NCI-H226 (cell line): ENCODE measurements at places on chromosomes 1 and 21.

- no peak for DNase-seq
These were observed 44.2 kb upstream of the LAPTM5 start for GRCh38 chr1:30801771-30802198.

DNA sequence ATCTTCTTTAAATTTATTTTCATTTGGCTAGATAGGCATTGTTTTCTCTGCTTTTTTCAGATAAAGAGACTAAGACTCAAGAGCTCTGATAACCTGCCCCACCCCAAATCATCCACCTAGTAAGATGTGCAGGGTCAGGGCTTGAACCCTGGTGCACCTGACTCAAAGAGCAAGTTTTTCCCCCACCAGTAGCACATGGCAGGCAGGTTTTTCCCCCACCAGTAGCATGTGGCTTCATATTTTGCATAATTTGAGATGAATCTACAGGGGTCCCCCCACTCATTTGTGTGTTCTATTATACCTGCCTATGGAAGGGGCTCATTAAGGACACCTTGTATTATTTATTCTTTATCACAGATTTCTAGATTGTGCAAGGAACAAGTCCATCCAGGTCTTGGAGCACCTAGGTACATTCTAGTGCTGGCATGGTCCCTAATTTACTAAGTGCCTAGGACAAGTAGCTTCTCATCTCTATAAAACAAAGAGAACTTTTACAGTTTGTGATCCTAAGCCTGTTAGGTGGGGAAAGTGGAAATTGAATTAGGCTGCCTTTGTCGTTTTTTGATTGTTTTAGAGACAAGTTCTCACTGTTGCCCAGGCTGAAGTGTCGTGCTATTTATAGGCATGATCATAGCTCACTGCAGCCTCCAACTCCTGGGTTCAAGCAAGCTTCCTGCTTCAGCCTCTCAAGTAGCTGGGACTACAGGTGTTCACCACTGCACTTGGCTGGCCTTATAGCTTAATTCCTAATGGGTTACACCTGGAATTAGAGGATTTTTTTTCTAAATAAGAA lies 13.2 kb upstream of the CTSE start:
- DNase-seq, result no peak

- DNase-seq, result no peak
These were observed 440.8 kb downstream of the NPHP4 start for GRCh38 chr1:5551274-5551975.

DNA sequence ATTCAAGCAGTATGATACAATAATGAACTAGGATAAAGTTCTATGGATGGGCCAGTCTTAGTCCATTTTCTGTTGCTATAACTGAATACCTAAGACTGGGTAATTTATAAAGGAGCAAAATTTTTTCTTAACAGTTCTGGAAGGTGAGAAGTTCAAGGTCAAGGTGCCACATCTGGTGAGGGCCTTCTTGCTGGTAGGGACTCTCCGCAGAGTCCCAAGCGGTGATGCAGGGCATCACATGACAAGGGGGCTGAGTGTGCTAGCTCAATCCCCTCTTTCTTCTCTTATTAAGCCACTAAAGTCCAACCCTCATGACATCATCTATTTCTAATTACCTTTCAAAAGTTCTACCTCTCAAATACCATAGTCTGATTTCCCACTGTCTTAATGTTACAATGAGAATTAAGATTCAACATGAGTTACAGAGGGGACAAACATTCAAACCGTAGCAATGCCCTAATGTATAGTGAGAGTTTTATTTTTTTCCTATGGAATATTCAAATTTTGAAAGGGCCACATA lies 92.2 kb upstream of the QSOX1 start:
- DNase-seq, result no peak

GRCh38 chr21:36579898-36580297 lies 100.0 kb upstream of the CLDN14 start:
- DNase-seq, result peak; percentile 55

GRCh38 chr21:40990366-40990765 lies 143.4 kb upstream of the DSCAM start:
- DNase-seq, result no peak

GRCh38 chr21:27306791-27307775 lies 340.2 kb upstream of the ADAMTS5 start:
- DNase-seq, result no peak

DNA sequence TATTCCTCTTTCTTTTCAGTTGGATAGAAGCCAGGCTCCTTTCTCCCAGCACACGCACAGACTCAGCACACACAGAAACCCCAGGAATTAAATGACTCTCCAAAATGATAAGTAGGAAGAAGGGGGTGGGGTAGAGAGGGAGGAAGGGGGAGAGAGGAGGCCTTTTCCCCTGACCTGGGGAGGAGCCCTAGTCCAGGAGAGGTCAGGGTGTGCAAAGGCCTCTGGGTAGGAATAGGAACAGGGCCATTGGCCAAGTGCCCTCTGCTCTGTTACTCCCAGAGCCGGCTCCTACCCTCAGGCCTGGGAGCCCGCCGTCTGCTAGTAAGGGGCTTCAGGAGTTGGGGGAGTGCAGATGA lies 35.6 kb upstream of the PUM1 start:
- peak; percentile 65 for DNase-seq

- DNase-seq, result no peak
These were observed 138.2 kb downstream of the NFIA start for GRCh38 chr1:61220536-61220935.

- DNase-seq, result no peak
These were observed 688.9 kb downstream of the USP25 start for GRCh38 chr21:16418642-16419041.

DNA sequence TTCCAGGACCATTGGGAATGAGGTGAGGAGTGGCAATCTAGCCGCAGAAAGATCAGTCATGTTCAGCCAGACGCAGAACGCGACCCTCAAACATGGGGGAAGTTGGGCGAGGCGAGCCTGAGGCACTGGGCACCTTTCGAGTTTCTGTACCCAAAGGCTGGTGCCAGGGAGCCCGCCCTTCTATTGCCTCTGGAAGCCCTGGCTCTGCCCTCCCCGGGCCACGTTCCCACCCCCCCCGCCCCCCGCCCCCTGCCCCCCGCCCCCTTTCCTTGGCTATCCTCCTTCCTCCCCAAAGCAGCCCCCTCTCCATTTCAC lies 2.2 kb upstream of the ZBTB7B start:
- no peak for DNase-seq

GRCh38 chr1:230071316-230071715 lies 4.3 kb downstream of the GALNT2 start:
- DNase-seq, result no peak

DNA sequence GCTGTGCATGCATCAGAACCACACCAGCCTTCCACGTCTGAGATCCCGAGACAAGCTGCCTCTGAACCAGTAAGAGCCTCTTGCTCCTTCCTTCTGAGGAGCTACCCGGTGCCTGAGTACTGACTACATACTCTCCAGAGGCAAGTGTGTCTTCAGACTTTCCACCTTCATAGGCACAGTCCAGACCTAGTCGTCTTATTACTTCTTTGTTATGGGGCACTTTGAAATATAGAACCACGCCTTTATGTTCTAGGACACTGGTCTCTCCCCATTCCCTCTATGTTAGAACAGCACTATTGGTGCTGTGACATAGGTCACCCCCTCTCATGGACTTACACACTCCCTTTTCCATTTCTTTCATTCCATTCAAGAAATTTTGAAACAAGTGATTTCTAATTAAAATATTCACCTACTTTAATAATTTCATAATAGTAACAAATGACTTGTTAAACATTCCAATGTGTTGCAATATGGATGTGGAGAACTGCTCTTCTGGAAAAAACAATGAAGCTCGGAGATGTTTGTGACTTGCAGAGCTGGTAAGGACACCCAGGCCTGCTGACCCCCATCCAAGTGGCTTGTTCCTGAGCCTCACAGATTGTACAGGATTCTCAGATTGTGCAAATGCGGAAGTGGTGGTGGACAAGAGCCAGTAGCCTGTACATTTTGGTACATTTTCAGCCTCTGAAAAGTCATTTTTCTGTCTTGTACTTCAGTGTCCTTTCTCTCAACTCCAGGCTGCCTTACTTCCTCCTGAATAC lies 76.1 kb upstream of the SIPA1L2 start:
- no peak for DNase-seq

DNA sequence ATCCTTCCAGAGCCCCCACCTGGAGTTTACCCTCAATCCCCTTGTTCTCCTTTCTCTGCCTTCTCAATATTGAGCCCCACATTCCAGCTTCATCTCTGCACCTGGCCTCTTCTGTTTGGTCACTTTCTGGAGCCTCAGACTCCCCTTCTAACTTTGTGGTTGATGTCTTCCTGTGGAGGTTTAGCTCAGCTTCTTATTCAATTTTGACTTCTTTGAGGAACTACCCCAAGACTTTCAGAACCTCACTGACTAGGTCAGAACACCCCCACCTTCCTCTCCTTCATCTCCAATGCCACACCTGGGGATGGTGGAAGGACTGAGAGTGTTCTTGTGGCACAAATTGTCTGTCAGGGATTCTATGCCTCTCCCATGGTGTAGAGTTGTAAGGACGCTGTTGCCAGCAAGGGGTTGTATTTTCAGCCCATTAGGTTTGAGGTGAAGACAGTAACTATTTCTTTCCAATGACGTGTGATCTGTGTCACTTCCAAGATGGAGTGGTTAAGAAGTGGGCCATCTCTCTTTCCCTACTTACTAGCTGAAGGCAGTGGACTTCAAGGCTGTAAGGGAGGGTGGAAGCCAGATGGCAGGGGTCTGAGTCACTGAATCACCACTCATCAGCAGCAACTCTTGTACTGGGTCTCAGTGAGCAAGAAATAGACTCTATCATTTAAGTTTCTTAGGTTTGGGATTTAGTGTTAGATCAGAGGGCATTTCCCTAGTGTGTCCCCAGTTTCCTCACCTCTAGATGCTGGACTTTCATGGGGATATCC lies 80.6 kb downstream of the PAPPA2 start:
- no peak for DNase-seq

DNA sequence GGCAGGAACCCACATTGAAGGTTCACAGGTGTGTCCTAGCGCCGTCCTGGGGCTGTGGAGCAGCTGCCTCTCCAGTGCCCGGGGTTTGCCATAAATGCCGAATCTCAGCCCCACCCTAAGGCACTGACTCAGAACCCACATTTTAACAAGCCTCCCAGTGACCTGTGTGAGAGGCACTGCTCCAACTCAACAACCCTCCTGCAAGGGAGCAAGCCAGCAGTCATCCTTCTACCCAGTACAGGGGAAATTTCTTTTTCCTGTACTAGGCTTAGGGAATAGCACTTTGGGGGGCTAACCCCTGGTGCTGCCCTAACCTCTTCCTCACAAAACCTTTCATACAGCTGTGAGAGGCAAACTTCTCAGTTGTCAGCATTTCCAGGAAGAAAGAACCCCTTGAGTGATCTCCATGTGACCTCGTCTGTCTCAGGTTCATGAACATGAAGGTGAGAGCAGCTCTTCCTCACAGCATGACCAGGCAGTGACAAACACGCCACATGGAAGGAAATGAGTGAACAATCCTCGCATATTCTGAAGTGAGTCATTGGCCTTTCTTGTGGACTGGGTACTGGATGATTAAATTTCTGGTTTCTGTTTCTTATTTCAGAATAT lies 11.4 kb upstream of the BCAR3 start:
- peak; percentile 92 for DNase-seq

DNA sequence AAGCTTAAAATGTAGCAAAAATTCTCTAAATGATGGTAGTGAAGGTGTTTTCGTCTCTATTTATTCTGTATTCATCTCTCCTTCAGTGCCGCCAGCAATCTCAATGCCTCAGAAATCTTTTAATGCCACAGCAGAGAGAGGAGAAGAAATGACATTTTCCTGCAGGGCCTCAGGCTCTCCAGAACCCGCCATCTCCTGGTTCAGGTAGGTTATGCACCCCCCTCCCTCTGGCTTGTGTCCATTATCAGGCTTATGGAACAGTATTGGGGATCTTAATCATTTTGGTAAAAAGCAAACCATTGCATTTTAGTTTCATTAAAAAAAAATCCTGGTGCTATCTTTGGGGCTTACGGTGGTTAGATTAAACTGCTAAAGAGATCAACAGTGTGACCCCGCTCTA lies 326.1 kb downstream of the NCAM2 start:
- DNase-seq, result no peak

GRCh38 chr1:97905141-97905940 lies 15.5 kb downstream of the DPYD start:
- no peak for DNase-seq

- DNase-seq, result no peak
These were observed 24.2 kb downstream of the CCDC185 start for GRCh38 chr1:223417444-223417843.

GRCh38 chr1:67608661-67609576 lies 76.1 kb upstream of the GADD45A start:
- no peak for DNase-seq

DNA sequence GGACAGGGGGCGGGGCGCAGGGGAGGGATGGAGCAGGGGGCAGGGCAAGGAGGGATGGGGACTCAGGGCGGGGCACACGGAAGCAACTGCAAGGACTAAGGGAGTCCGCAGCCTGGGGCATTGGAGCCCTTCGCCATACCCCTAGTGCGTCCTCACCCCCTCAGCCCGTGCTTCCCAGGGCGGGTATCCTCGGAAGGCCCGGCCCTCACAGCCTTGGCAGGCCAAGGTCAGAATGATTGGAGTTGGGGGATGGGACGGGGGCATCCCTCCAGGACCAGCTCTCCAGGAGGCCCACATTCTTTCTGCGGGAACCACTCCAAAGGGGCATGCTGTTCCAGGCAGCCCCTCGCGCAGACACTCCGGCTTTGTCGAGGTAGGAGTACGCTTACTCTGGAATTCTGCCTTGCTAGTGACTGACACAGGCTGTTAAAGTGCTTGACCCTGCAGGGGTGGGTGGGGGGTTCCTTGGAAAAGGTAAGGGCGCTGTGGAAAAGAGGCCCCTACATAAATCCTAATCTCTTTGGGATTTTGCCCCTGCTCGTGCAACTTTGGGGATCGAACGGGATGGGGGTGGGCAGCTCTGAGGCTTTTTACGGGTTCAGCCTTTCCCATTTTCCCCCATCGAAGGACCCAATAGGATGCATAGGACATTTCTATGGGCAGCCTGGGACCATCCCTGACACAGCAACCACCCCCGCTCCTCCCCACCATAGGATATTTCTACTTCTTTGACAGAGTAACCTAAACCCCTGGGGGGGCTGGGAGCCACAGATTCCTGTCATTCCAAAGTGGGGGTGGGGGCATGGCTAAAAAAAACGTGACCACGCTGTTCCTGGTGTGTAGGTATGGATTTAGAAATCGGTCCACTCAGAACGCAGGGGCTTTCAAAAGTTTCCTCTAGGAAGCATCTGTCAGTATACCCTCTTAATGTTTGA lies 738 bp upstream of the TRIM11 start:
- no peak for DNase-seq

GRCh38 chr1:67627906-67628305 lies 57.1 kb upstream of the GADD45A start:
- DNase-seq, result no peak

GRCh38 chr21:21631961-21632360 lies 633.8 kb downstream of the NCAM2 start:
- no peak for DNase-seq

DNA sequence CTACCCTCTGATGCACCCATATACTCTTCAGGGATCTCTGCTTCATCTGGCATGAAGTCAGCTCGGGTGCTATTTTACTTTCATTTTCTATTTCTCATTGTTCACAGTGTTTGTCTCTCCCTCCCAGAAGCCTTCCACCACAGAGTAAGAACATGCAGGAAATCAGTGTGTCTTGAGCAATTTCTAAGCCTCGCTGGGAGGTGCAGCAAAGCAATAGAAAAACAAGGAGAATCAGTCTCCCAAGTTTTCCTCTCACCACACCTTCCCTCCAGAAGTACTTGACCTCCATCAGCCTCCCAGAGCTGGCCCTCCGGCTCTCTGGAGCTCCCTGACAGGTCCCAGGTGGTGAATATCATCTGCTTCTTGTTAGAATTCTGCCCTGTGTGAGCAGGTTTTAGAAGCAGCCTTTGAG lies 594.7 kb upstream of the CAMK1G start:
- peak; percentile 59 for DNase-seq

- no peak for DNase-seq
These were observed 548.6 kb downstream of the LTN1 start for GRCh38 chr21:28444111-28444510.

GRCh38 chr1:75273110-75273509 lies 138.9 kb downstream of the LHX8 start:
- no peak for DNase-seq
